Stimulated activated CD4-positive, alpha-beta T cell treated with anti-CD3 and anti-CD28 coated beads, Interleukin-1b, Interleukin-23, amount 100 ng/mL, for 1 hour (primary cell): ENCODE measurements at places on chromosomes 2 and 18.

DNA sequence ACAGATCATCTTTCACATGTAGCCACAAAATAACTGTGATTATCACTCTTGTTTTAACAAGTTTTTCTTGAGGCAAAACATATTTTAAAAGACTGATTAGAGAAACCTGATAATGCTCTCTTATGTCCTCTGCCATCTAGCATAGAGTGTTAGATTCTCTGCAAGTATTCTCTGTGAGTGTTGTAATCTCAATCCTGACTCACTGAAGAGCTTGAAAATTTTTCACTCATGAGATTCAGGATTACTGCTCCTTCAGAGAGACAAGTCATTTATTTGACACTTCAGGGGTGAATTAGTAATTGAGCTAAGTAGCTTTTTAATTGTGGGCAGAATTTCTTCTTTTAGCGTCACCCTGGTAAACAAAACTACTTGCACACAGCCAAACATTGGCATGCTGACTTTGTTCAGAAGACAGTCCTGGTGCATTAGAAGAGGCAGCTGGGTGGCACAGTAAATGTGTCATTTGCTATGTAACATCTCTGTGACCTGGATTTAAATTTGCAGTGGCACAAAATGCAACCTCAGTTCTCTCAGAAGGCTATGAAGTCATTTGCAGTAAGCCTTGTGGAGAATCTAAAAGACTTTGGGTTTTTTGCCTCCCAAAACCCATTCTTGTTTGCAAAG, 172.9 kb downstream of the LRP1B start:
- no peak for DNase-seq

- no peak for DNase-seq
Measured at GRCh38 chr18:11849841-11850634, 1.2 kb upstream of the CHMP1B start.

DNA sequence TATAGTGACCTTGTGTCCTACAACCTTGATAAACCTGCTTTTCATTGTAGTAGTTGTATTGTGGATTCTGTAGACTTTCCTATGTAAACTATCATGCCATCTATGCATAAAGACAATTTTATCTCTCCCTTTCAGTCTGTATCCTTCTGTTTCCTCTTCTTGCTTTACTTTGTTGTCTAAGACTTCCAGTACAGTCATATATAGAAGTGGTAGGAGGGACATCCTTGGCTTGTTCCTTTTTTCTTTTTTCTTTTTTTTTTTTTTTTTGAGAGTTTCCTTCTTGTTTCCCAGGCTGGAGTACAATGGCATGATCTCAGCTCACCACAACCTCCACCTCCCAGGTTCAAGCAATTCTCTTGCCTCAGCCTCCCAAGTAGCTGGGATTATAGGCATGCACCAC, 39.7 kb downstream of the UBE2F start:
- no peak for DNase-seq

DNA sequence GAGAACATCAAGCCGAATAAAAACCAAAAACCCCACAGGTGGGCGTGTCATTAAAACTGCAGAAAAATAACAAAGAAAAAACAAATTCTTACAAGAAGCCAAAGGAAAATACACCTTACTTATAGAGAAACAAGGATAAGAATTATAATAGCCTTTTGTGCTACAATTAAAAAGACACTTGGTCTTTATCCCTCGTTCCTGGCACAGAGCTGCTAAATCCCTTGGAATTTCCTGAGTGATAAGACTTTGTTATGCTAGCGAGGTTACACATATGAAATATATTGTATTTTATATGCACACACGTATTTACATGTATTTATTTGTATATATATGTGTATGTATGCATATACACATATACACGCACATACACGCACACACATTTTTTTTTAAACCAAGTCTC, 325.3 kb upstream of the TFPI start:
- no peak for DNase-seq

DNA sequence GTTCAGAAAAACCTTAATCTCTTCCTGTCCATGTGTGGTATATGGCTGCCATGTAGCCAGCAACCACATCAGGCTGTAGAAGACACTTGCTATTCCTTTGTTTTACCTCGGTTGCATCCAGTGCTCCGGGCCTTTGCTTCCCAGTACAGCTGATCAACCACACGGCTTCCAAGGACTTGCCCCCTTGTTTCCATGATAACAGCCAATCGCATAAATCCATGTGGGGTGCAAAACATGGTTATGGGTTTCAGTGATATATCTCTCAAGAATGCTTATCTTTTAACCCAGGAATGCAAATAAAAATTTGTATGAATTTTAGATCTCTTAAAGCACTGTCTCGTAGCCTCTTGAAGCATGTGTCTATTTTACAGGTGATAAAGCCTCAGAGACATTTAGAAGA, 118.3 kb downstream of the MGAT5 start:
- no peak for DNase-seq
